ENCODE measurements at places on chromosomes 12 and 14.

GRCh38 chr14:106518054-106518943, 991.9 kb downstream of the TMEM121 start:
- DNase-seq: peak; percentile 91

GRCh38 chr12:3421191-3421978, 69.6 kb upstream of the PRMT8 start:
- no peak for DNase-seq

- peak; percentile 72 for DNase-seq
These were observed 1165.4 kb downstream of the TMEM121 start for GRCh38 chr14:106691601-106692291.

DNA sequence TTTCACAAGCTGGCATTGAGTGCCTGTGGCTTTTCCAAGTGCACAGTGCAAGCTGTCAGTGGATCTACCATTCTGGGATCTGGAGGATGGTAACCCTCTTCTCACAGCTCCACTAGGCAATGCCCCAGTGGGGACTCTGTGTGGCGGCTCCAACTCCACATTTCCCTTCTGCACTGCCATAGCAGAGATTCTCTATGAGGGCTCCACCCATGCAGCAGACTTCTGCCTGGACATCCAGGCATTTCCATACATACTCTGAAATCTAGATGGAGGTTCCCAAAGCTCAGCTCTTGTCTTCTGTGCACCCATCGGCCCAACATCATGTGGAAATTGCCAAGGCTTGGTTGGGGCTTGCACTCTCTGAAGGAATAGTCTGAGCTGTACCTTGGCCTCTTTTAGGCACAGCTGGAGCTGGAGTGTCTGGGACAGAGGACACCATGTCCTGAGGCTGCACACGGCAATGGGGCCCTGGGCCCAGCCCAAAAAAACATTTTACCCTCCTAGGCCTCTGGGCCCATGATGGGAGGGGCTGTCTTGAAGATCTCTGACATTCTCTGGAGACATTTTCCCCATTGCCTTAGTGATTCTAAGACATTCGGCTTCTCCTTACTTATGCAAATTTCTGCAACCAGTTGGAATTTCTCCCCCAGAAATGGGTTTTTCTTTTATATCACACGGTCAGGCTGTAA, 313.3 kb upstream of the SFSWAP start:
- no peak for DNase-seq

- no peak for DNase-seq
These were observed 574 bp downstream of the GLRX5 start for GRCh38 chr14:95535226-95536021.

DNA sequence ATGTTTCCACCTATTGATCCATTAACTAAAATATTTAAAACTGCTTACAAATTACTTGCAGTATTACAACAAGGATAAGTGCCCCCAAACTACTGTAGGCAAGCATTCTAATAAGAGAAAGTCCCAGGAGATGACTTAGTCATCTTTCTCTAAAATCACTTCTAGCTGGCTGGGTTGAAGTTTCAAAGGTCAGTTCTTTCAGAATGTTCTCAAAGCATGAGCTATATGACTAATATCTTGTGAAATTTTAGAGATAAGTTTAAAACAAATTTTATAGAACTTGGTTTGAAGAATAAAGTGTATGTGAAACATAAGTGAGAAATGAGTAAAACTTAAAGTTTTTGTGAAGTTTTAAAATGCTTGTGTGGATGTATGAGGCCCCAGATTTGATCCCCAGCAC, 24.3 kb upstream of the OR6J1 start:
- DNase-seq: no peak

- DNase-seq: no peak
These were observed 33.1 kb downstream of the ITPK1 start for GRCh38 chr14:93082576-93083001.

DNA sequence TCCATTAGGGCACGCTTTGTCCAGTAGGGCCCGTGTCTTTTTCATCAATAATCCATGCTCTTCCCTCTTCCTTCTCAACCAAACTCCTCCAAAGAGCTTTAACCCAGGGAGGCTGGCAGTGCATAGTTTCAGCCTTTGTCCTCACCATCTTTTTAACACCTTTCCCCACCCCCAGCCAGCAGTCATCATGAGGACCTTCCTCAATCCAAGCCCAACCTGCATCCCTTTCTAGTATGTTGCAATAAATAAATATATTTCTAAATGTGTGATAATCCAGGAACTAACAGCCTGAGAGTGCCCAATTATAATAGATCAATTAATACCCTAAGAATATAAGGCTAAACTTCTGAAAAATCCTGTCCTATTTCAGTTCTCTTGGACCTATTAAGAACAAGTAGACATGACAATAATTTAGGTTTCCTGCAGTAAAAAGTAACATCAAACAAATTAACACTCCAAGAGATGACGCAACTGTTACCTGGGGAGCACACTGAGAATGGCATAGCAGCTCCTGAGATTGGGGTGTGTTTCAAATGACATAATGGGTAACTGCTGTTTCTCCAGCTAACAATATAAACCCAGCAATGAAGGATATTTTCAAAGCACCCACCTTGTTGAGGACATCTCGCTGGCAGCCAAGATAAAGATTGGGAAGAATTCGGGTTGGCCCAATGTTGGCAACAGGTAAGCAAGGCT, 62.6 kb downstream of the DUSP16 start:
- no peak for DNase-seq

DNA sequence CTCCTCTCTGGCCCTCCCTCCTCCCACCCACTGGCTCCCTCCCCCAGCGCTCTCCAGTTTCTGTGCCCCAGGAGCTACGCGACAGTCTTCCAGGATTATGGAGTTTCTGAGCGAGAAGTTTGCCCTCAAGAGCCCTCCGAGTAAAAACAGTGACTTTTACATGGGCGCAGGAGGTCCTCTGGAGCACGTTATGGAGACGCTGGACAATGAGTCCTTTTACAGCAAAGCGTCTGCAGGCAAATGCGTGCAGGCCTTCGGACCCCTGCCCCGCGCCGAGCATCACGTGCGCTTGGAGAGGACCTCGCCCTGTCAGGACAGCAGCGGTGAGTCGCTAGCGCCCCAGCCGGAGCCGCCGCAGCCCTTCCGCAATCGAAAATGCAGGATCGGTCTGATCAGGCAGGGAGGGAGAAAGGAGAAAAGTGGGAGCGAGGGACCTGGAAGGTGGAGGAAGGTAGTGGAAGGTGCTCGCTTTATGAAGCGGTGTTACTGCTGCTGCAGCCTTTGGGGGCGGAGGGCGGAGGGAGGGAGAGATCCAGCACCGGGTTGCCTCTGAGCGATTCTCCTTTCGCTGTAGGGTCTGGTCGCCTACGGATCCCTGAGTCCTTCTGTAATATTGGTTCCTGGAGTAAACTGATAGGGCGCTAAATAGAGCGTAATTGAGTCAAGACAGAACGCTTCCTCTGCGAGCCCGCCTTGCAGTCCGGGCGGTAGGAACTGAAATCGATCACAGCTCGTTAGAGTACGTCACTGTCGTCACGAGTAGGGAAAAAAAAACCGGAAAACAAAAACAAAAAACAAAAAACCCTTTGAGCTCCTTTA, at the start of gene ALX1:
Gene ALX1 (plus strand): TSS at position 56 of the 819 bp plus-strand sequence. CDS start 42 bp downstream, at position 98.
- no peak for DNase-seq

DNA sequence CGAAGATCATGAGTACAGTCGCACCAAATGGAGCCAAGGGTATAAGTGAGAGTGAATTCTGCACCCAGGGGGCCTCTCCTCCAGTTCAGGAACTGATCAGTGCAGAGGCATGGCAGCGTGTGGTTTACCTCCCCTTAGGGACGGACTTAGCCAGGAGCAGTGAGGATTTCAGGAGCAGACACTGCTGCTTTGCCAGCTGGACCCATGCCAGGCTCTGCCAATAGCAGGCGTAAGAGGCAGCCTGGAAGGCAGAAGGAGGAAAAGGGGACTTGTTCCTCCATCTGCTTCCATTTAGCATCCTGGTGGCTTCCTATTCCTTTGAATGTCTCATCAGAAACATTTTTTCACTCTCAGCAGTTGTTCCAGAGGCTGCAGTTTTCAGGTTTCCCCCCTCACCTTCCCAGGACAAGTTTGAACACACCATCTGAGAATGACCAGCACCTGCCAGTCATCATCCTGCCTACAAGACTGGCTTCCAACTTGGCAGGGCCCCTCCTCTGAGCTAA, 137.0 kb upstream of the LMNTD1 start:
- DNase-seq: no peak

All from activated CD8-positive, alpha-beta T cell treated with anti-CD3 and anti-CD28 coated beads, Interleukin-2, amount 10 ng/mL, durations not matched to agents 7 days and 5 days (primary cell).